ENCODE measurements at places on chromosomes 11 and 22. TPM values are rescaled to one million over a fixed set of nuclear protein-coding genes. Genes with fewer than 3 reads are reported as not detected.

- H3K4me1 ChIP-seq, result no peaks in the 10 kb centered on the region
- no peaks in the 10 kb centered on the region for H3K36me3 ChIP-seq
- H3K27me3 ChIP-seq, result peaks cover 16% of the 10 kb centered on the region
- no peak overlapping the region for H3K27ac ChIP-seq
- no peak for DNase-seq
- H3K4me3 ChIP-seq, result no peak overlapping the region
Measured at GRCh38 chr11:2205981-2206690, 34.5 kb upstream of the TH start.

DNA sequence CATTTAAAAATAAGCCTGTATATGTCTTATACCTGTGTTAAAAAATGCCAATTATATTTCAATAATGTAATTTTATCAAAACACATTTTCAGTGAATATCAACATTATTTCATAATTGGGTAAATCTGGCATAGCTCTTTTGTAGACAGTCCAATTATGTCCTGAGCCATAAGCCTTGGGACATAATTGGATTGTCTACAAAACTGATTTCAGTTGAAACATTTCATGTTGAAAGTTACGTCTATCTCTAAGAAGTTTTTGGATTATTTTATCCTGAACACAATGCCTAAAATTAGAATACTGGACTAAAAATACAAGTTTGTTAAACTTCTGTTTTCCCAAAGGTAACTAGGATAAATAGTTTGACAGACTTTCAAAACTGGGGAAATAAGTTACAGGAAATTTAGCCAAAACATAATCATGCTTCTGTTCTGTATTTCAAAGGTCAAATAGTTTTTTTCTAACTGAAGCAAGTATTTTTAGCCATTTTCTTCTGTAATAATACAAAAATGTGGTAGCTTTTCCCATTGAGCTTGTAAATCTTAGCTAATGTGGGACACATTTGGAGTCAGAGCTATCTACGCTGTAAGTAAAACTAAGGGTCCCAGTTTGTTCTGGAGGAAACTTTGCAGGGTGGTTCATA, 100.7 kb upstream of the BIRC3 start:
- no peak overlapping the region for H3K4me3 ChIP-seq
- no peak overlapping the region for H3K27ac ChIP-seq
- peaks cover 35% of the 10 kb centered on the region for H3K36me3 ChIP-seq
- H3K4me1 ChIP-seq, result peaks cover 14% of the 10 kb centered on the region
- no peak for DNase-seq
- no peaks in the 10 kb centered on the region for H3K27me3 ChIP-seq

DNA sequence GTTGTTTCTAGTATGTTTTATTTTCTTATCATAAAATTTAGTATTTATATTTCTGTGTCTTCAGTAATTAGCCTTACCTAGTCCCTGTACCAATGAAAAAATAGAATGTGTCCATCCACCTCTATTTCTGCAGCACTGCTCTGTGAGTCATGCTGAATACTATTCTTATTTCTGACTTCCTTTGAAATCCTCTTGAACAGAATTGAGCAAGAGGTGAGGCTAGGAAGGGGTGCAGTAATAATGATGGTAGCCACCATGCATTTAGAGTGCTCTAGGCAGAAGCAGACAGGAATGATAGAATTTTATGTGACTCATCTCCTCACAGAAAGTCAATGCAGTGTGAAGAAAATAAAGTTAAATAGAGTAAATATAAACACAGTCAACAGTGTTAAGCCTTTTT, 60.0 kb downstream of the OR10A6 start:
- no peaks in the 10 kb centered on the region for H3K4me1 ChIP-seq
- no peaks in the 10 kb centered on the region for H3K36me3 ChIP-seq
- no peaks in the 10 kb centered on the region for H3K27me3 ChIP-seq

- H3K4me1 ChIP-seq, result no peaks in the 10 kb centered on the region
- H3K27ac ChIP-seq, result no peak overlapping the region
- H3K4me3 ChIP-seq, result no peak overlapping the region
- no peaks in the 10 kb centered on the region for H3K27me3 ChIP-seq
Measured at GRCh38 chr11:80722629-80723028, 1281.8 kb upstream of the TENM4 start.

- no peaks in the 10 kb centered on the region for H3K36me3 ChIP-seq
- peaks cover 14% of the 10 kb centered on the region for H3K27me3 ChIP-seq
- H3K4me1 ChIP-seq, result no peaks in the 10 kb centered on the region
- H3K27ac ChIP-seq, result no peak overlapping the region
- H3K4me3 ChIP-seq, result no peak overlapping the region
Measured at GRCh38 chr22:43572710-43573109, 160.9 kb downstream of the MPPED1 start.

Gene ART1
- total RNA-seq, result not detected

Gene IGSF9B
- total RNA-seq, result under 0.01 TPM

Gene MADD
- total RNA-seq, result 11.1 TPM
